ENCODE measurements at places on chromosomes 4 and X.

DNA sequence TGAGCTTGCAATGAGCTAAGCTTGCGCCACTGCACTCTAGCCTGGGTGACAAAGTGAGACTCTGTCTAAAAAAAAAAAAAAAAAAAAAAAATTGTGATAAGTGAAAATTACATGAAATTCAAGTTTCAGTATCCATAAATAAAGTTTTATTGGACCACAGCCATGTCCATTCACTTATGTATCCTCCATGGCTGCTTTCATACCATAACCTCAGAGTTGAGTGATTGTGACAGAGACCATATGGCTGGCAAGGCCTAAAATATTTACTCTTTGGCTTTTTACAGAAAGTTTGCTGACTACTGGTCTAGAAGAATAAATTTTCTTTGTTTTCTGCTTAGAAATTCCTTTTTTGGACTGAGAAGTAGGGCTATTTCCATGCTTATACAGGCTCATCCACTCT lies 11.8 kb upstream of the SHISA3 start:
- peak; percentile 61 for ATAC-seq

GRCh38 chr4:18568600-18568999 lies 547.0 kb upstream of the LCORL start:
- no peak for ATAC-seq

DNA sequence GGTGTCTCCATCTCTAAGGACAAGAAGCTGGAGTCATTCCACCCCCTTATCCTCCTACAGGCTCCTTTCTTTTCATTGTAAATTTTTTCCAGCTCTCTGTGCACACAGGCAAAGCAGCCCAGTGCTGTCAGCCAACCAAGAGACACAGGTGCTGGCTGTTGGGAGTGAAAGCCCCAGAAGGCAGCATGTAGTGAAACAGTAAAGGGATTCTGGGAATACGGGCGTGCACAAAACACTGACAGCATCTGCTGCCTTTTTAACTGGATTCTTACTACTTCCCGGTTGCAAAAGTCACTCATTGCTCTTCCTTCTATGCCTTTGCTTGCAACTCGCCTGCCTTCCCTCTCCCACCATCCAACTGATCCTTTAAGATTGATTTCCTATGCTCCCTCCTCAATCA lies 208.6 kb upstream of the PRPS2 start:
- ATAC-seq, result no peak

GRCh38 chr4:140133576-140133975 lies 20.4 kb downstream of the MAML3 start:
- ATAC-seq, result no peak

GRCh38 chrX:134997646-134998045 lies 6.9 kb downstream of the SMIM10 start:
- no peak for ATAC-seq

DNA sequence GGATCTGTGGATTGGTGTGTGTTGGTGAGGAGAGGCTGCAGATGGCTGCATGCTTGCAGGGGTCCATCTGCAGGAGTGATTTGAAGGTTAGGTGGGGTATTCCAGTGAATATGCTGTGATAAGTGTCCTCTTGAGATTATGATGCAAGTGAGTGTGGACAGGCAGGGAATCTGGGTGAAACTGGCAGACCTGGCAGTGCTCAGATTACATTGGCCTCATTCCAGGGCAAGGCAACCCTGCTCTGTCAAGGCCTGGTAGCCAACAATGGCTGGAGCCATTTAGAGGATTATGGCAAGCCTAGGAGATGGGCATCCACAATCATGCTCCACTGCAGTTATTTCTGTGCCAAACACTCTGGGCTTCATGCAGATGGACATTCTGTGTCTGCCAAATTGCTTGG lies 113.9 kb downstream of the RTL3 start:
- ATAC-seq, result no peak

GRCh38 chr4:112296949-112297880 lies at the start of gene ALPK1:
Gene ALPK1 (plus strand): TSS chr4:112297369.
- peak; percentile 100 for ATAC-seq

GRCh38 chrX:72041871-72042851 lies 89.6 kb downstream of the RTL5 start:
- no peak for ATAC-seq

- ATAC-seq, result no peak
These were observed 922.0 kb downstream of the NLGN4X start for GRCh38 chrX:5306654-5307121.

DNA sequence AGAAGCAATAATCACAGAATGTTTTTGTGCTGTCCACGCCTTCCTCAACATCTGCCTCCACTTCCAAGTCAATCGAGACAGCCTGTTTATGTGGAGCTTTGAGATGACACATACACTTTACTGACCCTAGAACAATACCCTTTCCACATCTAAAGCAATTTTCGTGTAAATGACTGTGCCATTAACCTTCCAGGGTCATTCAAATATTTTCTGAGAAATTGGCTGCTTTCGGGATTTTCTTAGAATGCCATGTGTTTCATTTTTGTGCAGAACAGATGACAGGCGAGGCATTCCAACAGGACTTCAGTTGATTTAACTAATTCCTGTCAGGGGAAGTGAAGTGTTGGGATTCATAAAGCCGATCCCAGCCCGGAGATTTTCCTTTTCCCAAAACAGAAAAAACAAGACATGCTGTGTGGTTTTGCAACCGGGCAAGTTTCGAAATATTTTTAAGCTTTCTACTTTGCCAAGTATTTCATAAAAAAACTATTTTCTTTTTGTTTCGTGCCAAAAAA lies 73.9 kb downstream of the SORBS2 start:
- ATAC-seq, result peak; percentile 63

GRCh38 chr4:37896206-37896860 lies 5.4 kb downstream of the TBC1D1 start:
- no peak for ATAC-seq

DNA sequence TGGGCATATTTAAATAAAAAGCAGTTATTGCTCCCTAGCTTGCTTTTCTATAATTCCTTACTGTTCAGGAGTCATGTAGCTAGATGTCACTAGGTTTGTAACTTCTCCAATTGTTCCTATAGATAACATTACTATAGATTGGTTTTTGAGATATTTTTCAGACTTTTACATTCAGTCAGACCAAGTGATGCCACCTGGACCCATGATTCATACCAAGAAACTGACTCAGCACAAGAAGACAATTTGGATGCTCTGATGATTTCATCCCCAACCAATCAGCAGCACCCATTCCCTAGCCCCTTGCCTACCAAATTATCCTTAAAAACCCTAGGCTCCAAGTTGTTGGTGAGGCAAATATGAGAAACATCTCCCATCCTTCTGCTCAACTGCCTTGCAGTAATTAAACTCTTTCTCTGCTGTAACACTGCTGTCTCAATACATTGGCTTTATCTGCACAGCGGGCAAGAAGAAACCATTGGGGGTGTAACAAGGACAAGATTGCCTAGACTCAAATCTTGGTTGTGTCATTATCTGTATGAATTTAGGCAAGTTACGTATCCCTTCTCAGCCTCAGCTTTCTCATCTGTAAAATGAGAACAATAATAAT lies 11.8 kb upstream of the NEIL3 start:
- no peak for ATAC-seq

DNA sequence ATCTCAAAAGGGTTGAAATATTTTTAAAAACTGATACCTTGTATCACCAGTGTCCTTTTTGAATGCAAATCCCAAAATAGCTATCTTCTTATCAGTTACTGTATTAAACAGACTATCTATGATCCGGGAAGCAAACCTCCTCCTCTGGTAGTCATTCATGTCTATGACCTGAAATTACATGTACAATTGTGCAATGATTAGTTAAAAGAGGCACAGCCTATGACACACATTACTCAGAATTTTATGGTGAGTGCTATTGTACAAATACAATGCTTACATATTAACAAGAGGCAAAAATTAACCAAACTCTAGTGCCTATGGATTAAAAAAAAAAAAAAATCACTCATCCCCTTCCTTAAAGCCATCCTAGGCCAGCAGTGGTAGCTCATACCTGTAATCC lies 21.7 kb downstream of the UGDH start:
- no peak for ATAC-seq

DNA sequence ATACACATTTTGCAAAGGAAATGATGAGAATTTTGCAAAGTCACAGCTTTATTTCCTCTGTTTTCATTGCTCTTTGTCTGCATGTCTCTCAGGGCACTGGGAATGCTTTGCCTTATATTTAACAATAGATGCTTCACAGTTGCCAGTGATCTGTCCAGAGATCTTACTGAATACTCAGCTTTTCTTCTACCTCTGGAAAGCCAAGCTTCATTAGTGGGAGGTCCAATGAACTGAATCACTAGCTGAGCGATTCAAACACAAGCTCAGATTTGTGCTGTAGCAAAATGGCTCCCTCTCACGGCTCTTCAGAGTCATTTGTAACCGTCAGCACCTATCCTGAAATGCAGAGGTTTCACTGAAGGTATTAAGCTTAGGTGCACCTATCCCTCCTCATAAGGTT lies 138.9 kb downstream of the DCLK2 start:
- peak; percentile 89 for ATAC-seq

DNA sequence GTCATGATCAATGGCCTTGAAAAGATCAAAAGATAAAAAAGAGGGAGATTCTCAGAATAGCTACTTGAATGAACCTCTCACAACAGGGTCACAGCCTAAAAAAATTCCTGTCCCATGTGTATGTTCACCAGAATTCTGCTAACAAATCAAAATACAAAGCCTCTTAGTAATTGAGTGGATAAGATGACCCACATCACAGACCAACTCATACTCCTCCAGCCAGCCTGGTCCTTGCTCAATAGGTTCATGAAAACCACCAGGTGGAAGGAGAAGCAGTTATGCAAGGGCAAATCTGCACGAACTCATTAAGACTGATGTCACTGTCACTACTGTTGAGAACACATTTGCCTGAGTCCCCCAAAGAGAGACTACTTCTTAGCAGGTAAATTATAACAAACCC lies 21.5 kb downstream of the WDFY3 start:
- no peak for ATAC-seq

DNA sequence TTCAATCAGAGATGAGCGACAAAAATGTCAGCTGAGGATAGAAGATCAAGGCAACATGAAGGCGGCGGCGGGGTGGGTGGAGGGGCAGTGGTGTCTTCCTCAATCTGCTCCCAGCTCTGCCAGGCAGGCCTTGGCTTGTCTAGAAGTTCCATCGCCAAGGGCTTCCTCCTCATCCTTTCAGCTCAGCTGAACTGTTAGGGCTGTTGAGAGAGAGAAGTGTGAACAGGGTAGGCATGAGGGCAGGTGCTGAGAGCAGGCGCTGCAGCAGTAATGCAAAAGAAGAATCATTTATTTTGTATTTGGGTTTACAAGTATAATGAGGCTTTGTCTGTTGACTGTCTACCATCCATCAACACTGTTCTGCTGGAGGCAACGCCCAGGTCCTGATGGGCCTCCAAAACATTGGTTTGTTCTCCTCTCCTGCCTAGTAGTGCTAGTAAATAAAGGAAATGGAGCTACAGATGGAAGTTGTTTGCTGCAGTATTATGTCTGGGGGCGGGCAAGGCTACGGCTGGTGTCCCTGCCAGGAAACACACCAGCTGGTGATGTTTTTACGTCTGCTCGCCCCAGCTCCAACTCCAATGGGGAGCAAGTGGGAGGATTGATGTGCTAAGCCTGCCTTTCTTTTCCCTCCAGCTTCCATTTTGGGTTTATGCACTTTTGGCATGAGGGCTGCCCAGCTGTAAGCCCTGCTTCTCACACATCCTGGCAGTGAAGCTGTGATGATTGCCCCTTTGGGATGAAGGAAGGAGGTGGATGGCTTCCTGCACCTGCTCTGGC lies 139.4 kb upstream of the BOD1L1 start:
- no peak for ATAC-seq

DNA sequence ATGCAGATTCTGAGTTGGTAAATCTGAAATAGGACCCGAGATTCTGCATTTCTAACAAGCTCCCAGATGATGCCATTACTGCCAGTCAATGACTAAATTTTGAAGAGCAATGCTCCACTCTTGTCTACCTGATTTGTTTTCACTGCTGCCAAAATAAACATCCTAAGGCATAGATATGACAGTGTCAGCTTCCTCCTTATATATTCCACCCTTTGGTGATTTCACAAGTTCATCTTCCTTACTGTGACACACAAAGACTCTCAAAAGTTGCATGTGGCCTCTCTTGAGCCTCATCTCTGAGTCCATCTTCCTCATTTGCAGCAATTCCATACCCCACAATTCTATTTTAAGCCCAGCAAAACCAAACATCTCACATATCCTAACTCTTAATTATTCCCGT lies 110.9 kb downstream of the FBXW7 start:
- no peak for ATAC-seq

- no peak for ATAC-seq
These were observed 6.5 kb upstream of the JAKMIP1 start for GRCh38 chr4:6206771-6207290.

GRCh38 chr4:112519689-112520597 lies 4.0 kb upstream of the NEUROG2 start:
- no peak for ATAC-seq

- ATAC-seq, result no peak
These were observed 33.5 kb upstream of the REST start for GRCh38 chr4:56874166-56874565.

Data from SK-N-SH treated with all-trans-retinoic acid at 6 μM for 48 hours (cell line).